ENCODE measurements at places on chromosomes 6 and 20.

DNA sequence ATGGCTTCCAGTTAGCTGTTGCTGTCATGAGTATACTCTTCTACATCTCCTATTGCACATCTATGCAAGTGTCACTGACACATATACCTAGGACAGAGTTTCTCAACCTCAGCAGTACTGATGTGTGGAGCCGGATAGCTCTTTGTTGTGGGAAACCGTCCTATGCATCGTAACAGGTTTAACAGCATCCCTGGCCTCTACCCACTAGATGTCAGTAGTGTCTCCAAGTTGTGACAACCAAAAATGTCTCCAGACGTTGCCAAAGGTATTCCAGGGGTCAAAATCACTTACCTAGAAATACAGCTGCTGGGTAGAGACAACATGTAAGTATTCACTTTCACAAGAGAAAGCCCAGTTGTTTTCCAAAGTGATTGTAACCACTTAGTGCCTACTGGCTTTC lies 637.6 kb downstream of the RNF144B start:
- no peaks in the 10 kb centered on the region for H3K4me1 ChIP-seq
- no peaks in the 10 kb centered on the region for H3K27me3 ChIP-seq
- no peaks in the 10 kb centered on the region for H3K36me3 ChIP-seq
- no peak overlapping the region for H3K27ac ChIP-seq

DNA sequence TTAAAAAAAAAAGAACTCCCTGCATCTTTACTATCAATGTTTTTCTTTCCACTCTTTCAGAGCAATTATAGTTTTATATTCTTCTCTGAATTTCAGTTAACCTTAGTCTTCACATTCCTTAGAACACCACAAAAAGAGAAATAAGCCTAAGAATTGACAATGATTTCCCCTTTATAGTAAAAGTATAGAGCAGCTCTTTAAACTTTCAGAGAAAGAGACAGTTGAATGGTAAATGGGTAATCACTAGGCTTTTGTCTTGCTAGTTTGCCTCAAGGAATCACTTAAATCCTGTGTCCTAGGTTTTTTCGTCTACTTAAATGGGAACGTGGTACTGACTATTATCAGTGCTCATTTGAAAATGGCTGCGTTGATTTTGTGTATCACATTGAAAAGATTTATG lies 31.8 kb downstream of the SLX4IP start:
- H3K27ac ChIP-seq, result no peak overlapping the region
- no peak for DNase-seq
- H3K4me1 ChIP-seq, result no peaks in the 10 kb centered on the region
- no peak overlapping the region for H3K4me3 ChIP-seq
- H3K27me3 ChIP-seq, result no peaks in the 10 kb centered on the region
- peaks cover 4% of the 10 kb centered on the region for H3K36me3 ChIP-seq

- H3K27ac ChIP-seq, result no peak overlapping the region
- H3K4me3 ChIP-seq, result no peak overlapping the region
- peaks cover 11% of the 10 kb centered on the region for H3K4me1 ChIP-seq
Observed at GRCh38 chr6:137693711-137694110, 173.3 kb upstream of the TNFAIP3 start.

DNA sequence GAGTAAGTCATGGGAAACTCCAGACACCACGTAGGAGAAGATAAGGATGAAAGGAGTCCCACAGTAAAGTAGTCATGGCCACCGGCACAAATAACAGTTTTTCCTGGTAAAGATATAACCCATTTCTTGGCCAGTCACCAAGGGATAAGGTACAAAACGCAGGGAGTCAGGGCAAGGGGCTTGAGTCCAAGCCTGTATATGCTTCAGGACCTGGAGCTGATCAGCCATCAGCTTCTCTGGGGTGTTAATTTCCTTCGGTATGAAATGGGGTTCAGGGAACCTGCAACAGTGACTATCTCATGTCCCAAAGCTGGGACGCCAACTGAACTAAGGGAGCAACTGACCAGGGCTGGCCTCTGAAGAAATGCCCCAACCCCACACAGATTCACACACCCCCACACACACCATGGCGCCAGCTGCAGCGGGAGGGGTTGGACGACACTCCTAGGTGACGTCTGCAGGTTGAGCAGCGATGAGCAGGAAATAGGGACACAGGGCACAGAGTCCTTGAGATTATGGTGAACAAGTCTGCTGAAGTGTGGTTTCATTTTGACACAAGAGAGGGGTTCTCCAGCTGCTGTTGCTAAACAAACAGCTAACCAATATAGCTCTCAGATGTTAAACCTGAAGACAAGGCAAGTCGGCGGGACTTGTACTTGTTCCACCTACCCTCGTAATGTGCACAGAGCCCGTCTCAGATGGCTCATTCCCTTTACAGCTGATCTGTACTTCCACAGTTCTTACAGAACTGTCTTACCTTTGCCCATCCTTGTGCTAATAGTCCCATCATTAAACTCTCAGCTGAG lies 7.4 kb upstream of the ADTRP start:
- H3K4me3 ChIP-seq, result peak overlapping the region; percentile 21
- no peaks in the 10 kb centered on the region for H3K36me3 ChIP-seq
- no peaks in the 10 kb centered on the region for H3K27me3 ChIP-seq
- peak overlapping the region; percentile 93 for H3K27ac ChIP-seq

DNA sequence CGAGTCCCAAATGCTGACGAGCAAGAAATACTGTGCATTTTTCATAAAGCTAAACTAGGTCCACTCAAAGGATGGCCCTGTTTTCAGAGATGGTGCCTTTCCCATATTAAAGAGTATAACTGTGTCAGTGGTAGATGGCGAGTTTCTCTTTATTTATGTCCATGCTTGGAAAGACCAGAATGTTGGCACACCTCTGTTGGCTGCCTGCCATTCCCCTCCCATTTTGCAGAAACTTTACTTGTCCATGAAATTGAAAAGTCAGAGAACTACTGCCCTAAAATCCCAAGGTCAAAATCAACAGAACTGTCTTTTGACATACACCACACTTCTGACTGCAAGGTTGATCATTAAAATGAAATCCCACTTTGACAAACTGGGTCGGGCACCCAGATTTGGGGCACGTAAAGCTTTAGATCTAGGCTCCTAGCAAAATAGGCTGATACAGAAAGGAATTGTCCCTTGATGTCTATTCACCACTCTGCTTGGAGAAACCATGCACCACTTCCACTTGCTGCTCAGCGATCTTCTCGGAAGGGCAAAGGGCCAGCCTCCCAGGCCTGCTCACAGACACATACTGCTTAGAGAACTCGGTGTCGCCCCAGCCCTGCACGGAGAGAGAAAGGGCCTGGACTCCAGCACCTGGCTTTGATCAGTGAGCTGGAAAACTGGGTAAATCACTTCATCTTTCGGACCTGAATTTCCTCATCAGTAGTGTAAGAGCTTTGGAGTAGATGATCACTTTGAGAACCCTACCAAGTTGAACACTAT lies 130.0 kb downstream of the AGPAT4 start:
- H3K36me3 ChIP-seq, result no peaks in the 10 kb centered on the region
- DNase-seq, result no peak
- no peak overlapping the region for H3K4me3 ChIP-seq
- no peak overlapping the region for H3K27ac ChIP-seq
- no peaks in the 10 kb centered on the region for H3K4me1 ChIP-seq

DNA sequence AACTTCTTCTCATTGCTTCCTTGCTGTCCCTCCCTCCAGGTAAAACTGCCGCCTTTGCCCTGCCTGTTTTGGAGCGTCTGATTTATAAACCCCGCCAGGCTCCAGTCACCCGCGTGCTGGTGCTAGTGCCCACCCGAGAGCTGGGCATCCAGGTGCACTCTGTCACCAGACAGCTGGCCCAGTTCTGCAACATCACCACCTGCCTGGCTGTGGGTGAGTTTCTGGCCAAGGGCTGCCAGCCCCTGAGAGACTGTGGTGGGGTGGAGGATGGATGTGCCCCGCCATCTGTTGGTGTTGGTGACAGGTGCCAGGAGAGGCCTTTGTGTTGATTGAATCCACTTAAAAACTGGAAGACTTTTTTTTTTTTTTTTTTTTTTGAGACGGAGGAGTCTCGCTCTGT lies 9.5 kb downstream of the DDX27 start:
- no peaks in the 10 kb centered on the region for H3K27me3 ChIP-seq
- peaks cover 22% of the 10 kb centered on the region for H3K36me3 ChIP-seq
- no peaks in the 10 kb centered on the region for H3K4me1 ChIP-seq
- no peak for DNase-seq

Data from small intestine (tissue), 16 donors.